ENCODE measurements at places on chromosomes 6 and 20.

DNA sequence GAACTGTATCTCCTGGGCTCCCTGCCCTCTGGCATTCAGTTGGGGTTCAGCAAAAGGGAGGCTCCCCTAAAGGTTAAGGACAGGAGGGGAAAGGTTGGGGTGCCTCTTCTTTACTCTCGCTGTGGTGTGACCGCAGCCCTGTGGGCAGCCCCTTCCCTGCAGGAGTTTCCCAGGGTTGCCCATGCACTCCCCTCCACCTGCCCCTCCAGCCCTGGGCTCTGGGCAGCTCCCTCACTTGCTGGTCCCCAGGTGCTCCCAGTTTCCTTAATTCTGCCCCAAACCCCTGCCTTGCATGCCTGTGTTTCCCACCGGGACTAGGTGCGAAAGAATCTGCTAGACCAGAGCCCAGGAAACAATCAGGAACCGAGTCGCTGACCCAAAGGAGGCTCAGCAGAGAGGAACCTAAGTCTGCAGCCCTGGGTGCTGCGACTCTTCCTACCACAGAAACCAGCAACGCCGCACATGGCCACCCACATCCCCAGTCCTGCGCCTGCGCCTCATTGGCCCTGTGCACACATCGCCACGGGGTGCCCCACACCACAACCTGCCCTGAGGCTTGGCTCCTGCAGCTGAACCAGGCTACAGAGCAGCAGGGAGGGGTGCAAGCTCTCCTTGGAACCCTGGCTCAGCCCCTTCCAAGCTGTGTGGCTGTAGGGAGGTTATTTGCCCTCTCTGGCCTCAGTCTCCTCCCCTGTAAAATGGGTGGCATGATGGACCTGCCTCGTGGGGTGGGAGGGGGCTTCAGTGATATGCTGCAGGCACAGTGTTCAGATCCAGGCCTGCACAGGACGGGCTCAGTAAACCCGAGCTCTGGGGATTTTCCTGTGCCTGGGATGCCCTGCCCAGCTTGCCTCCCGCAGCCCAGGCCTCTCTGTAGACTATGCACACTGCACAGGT lies 487.6 kb downstream of the PREX1 start:
- DNase-seq = no peak

GRCh38 chr6:43077981-43078511 lies 1.9 kb downstream of the PTK7 start:
- no peak for DNase-seq

- DNase-seq = no peak
Measured at GRCh38 chr6:135323202-135323668, 142.1 kb downstream of the MYB start.

DNA sequence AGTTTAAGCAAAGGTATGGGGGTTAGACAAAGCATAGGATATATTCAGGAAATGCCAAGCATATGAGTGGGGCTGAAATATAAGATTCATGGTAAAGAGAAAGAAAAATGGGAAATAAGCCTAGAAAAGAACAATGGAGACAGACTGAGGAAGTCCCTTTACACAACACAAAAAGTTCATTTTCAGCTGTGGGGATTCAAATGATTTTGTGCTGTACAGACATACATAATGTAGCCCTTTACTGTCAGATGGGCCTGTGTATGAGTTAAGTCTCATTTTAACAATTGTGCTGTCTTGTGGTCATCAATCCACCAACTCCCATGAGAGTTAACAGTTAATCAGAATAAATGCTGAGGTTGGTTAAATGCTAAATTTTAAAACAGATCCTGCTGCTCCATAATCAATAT lies 37.2 kb downstream of the REV3L start:
- no peak for DNase-seq

DNA sequence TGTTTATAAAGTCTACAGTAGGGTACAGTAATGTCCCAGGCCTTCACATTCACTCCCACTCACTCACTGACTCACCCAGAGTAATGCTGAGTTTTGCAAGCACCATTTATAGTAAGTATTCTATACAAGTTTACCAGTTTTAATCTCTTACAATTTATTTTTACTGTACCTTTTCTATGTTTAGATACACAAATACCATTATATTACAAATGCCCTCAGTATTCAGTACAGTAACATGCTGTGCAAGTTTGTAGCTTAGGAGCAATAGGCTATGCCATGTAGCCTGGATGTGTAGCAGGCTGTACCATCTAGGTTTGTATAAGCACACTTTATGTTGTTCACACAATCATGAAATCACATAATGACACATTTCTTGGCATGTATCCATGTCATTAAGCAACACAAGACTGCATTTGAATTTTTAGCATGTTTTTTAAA lies 673.6 kb downstream of the CD109 start:
- DNase-seq = peak; percentile 33

- no peak for DNase-seq
Measured at GRCh38 chr6:139028215-139028657, 309 bp upstream of the ABRACL start.

- DNase-seq = no peak
Measured at GRCh38 chr20:23094213-23094896, 8.2 kb upstream of the CD93 start.

GRCh38 chr20:50409495-50409894 lies 100.7 kb upstream of the PTPN1 start:
- no peak for DNase-seq

GRCh38 chr6:18352842-18353241 lies 34.3 kb upstream of the RNF144B start:
- no peak for DNase-seq

DNA sequence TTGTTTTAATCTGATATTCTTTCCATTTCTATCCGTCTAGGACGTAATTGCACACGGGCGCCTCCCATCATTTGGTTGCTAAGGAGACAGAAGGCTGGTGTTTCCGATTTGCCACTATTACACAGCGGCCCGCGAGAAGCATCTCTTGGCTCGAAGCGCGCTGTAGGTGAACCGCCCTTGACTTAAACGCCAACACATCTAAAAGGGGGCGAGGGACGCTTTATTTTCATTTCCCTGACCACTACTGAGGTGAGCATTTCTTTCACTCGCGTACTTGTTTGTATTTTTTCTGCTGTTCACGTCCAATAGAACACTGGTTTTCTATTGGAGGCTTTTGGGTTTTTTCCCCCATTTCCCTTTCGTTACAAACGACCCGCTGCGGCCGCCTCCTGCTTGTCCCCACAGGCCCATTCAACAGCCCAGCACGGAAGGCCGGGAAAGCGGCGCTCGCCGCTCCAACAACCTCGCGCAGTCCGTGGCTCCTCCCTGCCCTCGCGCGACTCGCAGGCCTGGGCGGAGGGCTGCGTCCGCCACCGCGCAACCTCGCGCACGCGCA lies 505 bp upstream of the WRNIP1 start:
- peak; percentile 53 for DNase-seq

GRCh38 chr6:38578075-38578474 lies 61.7 kb downstream of the BTBD9 start:
- no peak for DNase-seq

DNA sequence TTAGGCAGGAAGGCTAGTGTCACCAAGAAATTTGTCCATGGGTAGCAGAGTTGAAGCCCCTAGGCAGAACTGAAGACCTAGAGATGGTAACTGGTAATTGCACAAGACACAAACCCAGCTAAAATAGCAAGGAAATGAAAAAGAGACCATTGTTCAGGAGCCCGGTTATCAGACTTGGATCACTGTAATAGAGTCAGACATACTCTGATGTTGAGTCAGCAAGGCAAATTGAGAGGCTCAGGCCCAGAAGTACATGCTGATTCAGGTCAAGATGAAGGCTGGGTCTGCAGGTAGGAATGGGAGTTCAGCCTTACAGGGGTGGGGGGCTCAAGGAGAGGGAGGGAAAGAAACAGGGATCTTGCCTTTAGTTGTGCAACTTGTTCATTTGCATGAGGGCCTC lies 6.5 kb upstream of the TMEM242 start:
- DNase-seq = no peak

DNA sequence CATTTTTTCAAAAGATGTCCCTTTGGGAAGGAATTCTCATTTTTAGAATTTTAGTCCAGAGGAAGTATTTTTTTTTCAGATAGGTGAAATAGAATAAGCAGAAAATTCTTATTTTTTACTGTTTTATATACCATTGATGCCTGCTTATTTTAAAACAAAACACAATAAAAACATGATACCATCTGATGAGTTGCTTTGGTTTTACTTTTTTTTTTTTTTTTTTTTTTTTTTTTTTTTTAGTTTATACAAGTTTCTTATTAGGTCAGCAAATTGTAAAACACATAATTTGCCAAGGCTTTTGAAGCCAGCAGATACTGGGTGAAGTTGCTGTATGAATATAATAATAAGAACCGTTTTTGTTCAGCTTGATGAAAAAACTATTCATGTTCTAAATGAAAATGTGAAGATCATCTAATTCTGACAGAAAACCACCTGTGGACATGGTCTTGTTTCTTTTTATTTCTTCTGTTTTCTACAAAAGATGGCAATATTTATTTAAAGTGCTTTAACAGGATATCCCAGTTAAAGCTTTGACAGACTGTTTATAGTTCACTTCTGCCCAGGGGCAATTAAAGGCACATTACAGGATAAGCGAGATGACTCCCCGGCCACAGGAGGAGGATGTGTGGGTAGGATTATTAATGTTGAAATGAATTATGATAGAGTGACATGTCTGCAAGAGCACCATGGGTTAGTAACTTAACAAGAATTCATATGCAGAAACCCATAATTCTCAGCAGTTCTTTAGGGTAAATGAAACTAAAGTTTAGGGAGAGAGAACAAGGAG lies 31.1 kb downstream of the MYB start:
- peak; percentile 33 for DNase-seq

- no peak for DNase-seq
Measured at GRCh38 chr20:33964441-33964840, 29.3 kb upstream of the RALY start.

GRCh38 chr6:112956696-112957535 lies 609.8 kb downstream of the RFPL4B start:
- peak; percentile 55 for DNase-seq

DNA sequence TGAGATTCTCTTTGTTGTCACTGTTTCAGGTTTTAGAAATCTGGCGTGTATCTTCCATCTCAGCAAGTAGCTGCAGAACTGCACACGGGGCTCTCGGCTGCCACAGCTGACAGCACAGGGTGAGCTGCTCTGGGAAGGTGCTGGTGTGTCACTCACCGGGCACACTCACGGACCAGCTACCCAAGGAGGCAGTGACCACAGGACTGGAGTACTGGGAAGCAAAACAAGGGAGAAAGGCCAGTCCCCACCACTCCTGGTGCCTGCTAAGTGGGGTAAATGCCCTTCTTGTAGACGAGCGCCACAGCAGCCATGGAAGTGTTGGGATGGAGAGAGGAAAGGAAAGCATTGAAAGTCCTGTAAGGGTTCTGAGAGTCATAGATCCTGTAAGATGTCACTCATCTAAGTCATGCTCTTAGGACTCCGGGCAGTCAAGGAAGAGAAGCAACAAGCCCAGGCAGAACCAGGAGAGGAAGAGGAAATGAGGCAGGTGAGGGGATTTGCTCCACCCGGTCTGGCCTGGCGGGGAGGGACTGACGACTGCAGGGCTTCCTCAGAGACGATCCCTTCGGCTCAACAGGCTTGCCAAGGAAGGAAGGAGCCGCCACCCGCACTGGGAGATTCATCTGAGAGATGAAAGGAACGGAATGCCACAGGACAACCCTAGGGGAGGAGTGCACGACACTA lies 48.1 kb downstream of the PRDM1 start:
- no peak for DNase-seq
